Fibroblast of villous mesenchyme (primary cell): ENCODE measurements at places on chromosomes 13 and 19. TPM values are rescaled to one million over a fixed set of nuclear protein-coding genes. Genes with fewer than 3 reads are reported as not detected.
A peak's percentile ranks its signal among the peaks of the same experiment; 100 is the strongest.

Gene MYO1F
- 0.32 and 1.3 TPM in 2 replicates for total RNA-seq

DNA sequence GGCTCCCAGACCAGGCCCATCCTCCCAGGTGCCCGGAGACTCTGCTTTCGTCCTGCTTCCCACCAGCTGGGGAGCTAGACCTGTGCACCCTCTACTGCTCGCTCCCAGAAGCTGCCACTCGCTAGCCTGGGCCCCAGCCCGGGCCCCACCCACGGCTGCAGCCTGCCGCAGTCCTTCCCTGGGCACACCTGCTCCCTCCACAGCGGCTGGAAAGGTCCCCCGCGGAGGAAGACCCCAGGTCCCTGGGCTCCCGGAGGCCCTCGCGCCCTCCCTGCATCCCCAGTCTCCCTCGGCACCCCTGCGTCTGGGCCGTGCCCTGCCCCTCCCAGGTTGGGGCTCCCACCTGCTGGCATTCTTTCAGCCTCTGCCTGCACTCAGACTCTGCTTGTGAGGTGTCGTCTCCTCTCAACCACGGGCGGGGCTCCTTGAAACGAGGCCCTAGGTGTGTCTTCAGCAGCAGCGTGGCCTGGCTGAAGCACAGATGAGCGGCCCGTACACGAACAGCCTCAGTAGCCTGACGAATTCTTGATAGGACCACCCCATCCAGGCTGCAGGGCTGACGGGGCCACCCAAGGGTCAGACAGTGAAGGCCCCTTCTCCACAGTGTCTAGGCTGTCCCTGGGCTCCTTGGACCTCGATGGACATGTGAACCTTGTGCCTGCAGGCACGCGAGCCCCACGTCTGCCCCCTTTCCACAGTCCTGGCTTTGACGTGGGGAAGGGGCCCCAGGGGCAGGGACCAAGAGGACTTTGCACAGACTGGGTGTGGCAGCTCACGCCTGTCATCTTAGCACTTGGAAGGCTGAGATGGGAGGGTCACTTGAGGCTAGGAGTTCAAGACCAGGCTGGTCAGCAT, 27.9 kb downstream of the DOT1L start:
- no peak for DNase-seq

Gene CYP4F11
- not detected in 2 replicates for total RNA-seq

DNA sequence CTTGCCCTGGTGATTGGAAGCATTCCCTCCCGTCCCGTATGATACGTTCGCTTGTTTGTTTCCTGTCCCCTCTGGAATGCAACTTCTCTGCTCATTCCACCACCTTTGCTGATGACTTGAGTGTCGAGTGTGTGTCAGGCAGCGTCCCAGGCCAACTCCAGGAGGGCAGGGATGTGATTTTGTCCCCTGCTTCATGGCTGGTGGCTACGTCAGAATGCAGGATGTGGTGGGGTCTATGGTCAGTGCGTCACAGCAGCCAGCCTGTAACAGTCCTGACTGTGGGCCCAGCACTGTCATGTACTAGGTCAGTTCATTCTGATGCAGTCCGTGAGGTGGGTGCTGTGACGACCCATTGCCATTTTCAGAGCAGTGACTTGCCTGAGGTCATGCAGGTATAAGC, 16.2 kb downstream of the BRSK1 start:
- DNase-seq = no peak

DNA sequence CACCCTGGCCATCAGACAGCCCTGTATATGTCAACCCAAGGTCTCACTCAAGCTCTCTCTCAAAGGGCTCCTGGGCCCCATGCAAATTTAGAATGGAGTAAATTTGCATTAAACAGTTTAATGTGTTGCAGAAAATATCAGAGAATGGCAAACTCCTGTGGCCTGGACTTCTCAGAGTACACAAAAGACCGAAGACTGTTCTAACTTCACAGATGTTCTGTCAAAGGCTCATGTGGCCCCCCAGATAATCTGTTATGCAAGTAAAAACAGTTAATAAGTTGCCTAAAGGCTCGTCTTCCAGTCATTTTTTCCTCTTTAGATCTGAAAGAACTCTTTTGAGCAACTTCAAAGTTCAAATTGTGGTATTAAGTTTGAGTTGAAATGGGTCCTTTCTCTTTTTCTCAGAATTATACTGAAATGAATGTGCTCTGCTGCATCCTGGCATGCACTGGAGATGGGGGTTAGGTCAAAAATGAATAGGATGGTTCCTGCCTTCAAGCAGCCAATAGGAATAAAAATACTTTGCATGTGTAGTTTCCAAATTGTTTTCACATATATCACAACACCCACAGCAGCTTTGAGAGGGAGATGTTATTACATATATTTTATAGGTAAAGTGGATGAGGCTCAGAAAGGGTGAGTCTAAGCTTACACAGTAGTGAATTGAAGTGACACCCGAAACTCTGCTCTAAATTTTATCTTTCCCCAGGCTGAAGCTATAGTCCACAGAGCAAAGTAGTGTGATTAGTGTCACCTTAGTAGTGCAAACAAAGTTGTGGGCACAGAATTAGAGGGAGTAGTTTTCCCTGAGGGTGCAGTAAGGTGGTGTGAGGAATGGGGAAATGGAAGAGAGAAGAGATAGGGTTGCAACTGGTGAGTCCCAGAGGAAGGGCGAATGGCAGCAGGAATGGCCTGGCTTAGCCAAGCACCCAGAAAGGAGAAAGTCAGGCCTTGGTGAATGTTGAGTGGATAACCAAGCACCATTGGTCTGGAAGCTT, 205.0 kb upstream of the RFC3 start:
- no peak for DNase-seq

- DNase-seq = no peak
Measured at GRCh38 chr13:112255550-112256120, 120.5 kb upstream of the SPACA7 start.

DNA sequence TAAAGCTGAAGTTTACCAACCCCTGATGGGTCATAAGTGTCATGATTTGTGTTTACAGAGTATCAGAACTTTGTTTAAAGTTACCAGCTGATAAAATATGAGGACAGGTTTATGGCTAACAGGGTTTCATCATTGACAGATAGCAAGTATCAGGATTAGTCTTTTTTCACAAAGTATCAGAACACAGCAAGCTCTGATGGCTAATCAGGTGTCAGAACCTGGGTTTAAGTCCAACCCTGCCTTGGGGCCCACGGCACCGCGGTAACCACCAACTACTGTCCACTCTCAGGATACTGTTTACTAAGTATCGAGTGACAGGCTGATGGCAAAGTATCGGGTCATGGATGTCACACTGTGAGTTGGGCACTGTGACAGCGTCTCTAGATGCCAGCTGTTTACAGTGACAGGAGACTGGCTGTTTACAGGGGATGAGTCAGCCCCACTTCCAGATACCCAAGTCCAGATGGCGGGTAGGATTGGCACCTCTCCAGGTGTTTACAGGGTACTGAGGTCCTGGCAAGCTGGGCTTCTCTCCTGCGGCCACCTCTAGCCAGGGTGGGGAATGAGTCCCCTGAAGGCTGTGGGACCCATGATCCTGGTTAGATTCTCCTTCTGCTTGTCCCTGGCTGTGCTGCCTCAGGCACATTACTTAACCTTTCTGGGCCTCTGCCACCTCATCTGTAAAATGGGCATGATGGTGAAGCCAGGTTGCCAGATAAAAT, 21.8 kb downstream of the ARRDC2 start:
- peak; percentile 70 for DNase-seq
